Stimulated activated CD8-positive, alpha-beta memory T cell treated with anti-CD3 and anti-CD28 coated beads, Interleukin-2, amount 100 ng/mL, for 48 hours (primary cell): ENCODE measurements at places on chromosomes 2 and 18.

DNA sequence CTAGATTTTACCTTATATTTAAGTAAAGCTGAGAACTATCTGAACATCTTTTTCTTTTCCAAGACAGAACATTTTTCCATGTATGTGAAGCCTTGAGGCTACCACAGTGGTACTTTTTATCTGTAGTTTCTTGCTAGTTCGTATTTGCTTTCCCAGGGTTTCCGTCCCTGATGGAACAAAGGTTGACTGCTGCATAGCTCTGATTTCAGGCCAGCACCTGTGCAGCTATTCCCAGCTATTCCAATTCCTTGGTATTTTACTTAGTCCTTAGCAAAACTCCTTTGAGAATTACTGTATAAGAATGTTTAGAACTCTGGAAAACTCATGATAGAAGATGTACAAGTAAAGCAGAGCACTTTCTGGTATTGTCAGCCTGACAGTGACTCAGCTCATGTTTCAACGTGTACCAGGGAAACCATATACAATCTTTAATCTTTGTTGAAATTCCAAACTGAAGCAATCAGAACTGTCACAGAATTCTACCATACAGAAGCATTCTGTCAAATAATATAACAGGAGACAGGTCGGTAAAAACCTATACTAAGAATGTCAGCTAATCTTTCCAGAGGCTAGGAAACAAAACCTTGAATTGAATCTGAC is 162.2 kb downstream of the PKP4 start:
- DNase-seq, result no peak

GRCh38 chr2:1622521-1623200 is 121.7 kb downstream of the PXDN start:
- no peak for DNase-seq

DNA sequence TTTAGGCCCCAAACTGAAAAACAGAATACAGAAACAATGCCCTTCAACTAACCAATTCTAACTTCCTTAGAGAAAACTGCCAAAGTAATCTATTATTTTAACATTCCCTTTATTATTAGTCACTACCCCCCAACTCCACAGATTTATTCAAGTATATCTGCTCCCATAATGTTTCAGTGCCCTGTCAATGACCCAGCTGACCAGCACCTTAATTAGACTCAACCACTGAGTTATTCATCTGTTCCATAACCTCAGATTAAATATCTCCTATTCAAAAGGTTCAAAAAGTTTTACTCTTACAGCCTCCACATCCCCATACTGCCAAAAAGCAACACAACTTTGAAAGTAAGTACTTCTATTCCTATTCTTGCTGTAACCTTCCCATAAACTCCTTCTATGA is 202.4 kb downstream of the EXOC6B start:
- DNase-seq, result no peak

DNA sequence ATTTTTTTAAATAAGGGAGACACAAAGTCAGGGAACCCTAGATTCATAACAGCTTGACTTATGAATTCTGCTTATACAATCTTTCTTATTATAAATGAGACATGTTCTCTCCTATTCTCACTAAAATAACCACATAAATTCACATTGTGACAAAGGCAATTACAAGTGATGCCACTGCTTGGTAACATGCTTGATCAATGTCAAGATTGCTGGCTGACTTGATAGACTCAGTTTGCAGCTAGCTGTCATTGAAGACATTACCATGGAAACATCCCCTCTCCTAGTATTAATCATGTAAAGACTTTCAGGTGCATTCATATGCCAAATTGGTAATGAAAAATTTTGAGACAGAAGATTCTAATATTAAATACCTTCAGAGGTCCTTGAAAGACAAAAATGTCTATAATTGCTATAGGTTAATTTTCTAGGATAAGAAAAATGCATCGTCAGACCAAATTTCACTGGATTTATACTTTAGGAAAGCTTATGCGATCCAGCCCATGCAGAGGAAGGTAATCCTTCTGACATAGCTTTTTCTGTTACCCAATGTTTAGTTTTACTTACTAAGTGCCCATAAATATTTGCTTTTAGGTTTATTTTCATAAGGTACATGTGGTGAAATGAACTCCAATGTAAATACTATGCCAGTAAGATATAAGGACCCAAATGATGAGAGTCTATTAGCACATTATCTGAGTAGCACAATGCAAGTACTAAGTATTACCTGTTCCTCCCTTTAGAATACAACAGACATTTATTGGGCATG is 32.6 kb upstream of the ENOSF1 start:
- DNase-seq, result no peak

DNA sequence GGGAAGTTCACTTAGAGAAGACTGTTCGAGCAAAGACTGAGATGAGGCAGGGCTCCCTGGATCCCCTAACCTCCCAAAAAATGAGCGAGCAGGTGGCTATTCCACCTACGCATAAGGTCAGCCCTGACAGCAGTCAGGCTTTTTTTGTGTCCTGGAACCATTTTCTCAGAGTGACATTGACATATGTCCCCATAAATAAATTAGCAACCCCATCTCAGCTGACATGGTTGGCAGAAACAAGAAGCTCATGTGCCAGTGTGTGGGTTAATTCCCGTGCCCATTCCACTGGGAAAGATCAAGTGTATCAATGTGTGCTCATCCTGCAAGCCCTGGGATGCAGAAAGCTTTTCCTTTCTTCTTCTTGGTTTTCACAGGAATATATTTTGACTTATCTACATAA is 740.4 kb upstream of the CELF4 start:
- no peak for DNase-seq

DNA sequence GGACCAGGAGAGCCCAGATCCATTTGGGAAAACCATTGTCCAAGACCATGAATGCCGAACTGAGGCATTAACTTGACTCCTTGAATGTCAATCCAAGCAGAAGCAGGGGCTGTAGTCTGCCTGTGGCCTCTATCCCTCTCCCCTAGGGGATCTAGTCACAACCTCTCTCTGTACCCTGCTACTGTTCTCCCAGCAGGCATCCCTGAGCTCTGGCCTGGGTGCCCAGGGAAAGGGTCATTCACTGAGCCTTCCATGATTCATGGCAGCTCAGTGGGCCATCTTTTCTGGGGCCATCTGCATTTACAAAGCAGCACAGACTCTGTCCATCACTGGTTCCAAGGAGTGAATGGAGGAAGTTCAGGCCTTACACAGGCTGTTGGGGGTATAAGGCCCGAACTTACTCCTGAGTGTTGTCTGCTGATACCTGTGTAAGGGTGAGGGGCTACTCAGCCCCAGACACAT is 151.8 kb downstream of the ZFP36L2 start:
- DNase-seq, result no peak

DNA sequence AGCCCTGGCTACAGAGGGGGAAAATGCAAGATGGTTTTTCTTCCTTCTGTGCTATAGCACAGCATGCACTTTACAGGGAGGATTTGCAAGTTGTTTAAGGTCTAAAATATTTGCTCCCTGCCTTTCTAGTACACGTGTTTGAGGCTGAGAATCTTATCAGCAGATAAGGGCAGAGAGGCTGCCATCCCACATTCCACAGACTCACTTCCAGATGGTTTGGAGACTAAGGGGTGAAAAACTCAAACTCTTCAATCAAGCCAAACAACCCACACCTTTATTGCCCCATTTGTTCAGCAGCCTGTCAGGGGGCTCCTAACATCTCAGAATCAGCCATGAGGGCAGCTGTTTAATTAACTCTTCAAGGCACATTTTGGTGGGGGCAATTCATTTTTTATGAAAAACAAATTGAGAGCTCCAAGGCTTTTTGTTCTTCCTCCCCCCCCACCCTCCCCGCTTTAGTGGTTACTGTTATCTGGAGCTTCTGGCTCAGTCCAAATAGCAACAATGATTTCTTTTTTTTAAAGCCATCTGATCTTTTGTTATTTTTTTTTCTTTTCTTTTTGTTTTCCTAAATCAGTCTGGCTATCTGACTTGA is 242.6 kb upstream of the NT5C1B start:
- no peak for DNase-seq

DNA sequence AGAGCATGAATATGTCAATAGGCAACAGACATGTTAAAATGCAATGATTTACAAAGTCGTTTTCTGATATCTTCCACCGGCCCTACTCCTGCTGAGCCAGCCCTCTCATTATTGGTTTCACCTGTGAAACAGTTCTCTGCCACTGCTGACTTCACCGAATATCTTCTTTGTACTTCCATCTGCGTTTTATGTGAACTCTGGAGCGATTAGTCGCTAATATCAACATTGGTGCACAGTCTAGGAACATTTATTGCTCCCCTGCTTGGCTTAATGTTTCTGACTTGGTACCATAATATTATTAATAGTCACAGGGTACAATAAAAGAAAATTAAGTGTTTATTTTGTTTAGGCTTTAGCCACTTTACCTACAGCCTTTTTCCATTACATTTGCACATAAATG is 105.5 kb downstream of the NCKAP5 start:
- DNase-seq, result no peak

GRCh38 chr2:80403081-80403480 is 98.5 kb upstream of the LRRTM1 start:
- no peak for DNase-seq

- DNase-seq, result no peak
Measured at GRCh38 chr2:39855856-39856255, 76.8 kb upstream of the THUMPD2 start.

- no peak for DNase-seq
Measured at GRCh38 chr2:55500025-55500424, 19.5 kb upstream of the CFAP36 start.

DNA sequence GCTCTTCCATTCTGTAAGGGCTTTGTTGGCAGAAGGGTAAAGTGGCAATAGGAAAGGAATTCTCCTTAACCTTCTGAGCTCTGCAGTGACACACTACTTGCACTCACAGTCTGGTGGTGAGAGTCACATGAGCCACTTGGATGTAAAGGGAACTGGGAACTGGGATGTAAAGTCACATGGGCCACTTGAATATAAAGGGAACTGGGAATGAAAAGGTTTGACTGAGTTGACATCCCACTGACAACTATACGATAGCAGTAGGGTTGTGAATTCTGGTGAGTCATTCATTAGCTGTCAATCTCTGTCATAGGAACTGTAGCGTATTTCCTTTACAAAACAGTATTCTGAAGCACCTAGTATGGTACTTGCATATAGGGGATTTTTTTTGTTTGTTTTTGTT is 5.5 kb downstream of the RPE start:
- DNase-seq, result no peak

DNA sequence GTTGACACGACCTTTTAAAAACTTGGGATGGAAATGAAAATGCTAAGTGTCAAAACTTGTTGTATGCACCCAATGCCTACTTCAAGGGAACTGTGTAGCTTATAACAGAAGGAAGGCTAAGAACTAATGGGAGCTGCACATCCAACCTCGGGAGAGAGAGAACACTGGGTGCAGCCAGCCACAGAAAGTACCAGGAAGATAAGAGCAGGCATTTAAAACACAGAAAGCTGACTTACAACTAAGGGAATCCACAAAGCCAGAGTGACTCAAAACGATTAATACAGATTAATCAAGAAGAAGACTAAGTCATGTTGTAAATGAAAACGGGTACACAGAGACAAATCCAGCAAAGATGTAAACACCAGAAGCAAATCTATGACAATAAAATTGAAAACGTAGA is 113.4 kb downstream of the HDAC4 start:
- DNase-seq, result no peak

DNA sequence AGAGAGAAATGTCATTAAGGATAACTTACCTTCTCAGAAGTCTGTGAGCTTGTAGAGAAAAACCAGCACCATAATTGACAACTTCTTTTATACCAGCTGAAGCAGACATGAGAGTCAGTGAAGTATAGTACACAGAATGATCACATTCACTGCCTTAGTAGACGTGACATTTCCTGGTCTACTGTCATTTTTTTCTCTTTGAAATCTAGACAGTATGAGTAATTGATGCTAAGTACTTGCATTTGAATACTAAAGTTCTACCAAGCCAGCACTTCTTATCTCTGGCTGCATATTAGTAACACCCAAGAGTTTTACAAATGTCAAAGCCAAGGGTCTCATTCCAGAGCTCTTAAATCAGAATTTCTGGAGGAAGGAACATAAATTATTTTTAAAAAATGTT is 25.4 kb upstream of the ACADL start:
- no peak for DNase-seq

- DNase-seq, result no peak
Measured at GRCh38 chr2:235113854-235114253, 162.0 kb downstream of the SH3BP4 start.

GRCh38 chr2:195411219-195411687 is 245.8 kb upstream of the SLC39A10 start:
- no peak for DNase-seq

DNA sequence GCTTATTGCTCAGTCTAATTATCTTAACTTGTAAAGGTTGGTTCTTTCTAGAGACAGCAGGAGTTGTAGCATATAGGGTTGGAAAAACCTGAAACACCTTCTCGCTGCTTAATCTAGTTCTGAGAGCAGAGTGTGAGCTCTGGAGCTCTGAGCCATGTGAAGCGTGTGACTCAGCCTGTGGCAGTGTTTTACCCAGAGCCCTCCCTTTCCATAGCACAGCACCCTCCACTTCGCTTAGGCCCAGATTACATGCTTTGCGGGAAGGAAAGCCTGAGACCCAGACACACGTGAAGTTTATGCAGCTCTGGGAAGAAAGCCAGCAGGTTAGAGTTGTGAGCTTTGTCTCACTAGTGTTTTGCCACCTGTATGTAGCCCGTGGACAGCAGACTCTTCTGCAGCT is 74.5 kb downstream of the INPP4A start:
- no peak for DNase-seq

DNA sequence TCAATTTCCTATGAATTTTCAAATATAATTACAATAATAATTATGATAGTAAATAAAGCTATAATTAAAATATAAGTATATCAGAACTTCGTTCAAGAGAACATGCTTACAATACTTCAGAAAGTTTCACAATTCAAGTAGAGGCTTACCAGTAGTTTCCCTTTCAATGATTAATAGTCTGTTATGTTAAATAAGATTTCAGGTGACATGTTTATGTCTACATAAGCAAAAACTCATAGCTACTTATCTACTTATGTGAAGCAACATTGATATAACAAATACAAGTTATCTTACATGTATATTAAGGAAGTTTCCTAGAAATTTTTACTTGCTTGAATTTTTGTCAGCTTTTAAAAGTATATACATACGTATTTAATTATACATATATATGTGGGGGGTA is 4.5 kb upstream of the COL3A1 start:
- DNase-seq, result no peak

DNA sequence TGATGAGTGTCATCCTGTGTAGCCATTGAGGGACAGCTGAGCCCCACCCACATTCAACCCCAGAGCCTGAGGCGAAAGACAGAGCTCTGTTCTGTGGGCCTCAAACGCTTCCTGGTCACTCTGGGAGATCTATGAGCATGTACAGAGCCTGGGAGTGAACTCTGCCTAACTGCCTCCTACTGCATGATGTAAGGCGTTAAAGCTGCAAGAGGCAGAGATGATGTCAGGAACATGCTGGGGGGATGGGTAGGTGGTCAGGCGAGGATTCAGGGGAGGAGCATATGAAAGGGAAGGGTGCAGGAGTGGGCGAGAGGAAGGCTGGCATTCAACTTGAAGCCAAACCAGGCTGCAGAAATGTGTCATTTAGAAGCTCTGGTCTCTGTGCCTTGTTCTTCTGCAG is 181.0 kb downstream of the TFCP2L1 start:
- DNase-seq, result no peak
